ENCODE measurements at places on chromosomes 5 and 9.

DNA sequence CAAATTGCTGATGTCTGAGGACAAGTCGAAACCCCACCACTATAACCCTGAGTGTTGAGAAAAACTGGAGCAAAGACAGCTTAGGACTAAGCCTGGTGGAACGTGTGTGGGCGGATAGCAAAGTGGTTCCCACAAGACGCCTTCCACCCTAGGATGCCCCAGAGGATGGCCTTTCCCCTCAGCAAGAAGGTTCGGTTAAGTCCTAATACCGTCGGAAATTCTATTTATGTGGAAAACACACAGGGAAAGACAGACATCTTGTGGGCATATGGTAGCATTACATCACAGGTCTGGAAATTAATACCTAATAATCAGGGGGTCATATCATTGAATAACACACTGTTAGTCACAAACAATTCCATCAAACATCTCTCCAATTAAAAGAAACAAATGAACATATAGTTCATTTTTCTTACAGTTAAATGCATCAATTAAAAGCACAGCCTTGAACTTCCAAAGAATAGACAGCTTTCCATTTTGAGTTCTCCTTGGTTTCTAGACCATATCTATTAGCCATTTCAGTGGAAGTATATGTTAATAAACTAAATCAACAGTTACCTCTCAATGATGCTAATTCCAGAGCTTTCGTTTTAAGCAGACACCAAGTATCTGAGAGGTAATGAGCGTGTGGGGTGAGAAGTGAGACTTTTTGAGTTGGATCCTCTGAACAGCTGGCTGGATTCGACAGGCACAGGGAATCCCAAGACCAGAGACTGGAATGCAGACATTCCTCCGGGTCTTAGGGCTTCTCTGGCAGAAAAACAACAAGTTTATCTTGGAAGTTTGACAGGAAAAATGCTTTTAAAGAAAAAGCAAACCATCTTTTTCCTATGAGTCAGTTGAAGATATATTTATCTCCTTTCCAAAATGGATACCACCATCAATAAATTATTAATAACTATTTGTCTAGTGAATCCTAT, 2.9 kb upstream of the ICE1 start:
- DNase-seq = peak; percentile 5

DNA sequence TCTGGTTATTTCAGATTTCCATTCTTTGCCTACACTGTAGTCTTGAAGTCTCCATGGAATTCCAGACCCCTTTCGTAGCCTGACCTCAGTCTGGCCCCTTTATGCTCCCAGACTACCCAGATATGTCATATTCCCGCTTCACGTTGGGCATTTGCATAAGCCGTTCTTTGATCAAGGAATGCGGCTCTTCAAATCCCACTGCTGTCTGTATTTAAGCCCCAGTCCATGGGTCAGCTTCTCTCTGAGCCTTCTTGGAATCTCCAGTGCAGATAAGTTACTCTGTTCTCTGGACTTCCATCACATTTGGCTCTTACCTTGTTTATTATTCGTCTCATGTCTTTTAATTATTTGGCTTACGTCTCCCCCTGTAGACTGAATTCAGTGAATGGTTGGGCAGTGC, 97.4 kb downstream of the PARP8 start:
- no peak for DNase-seq

GRCh38 chr5:58983526-58984452, 400.9 kb downstream of the RAB3C start:
- DNase-seq = no peak

DNA sequence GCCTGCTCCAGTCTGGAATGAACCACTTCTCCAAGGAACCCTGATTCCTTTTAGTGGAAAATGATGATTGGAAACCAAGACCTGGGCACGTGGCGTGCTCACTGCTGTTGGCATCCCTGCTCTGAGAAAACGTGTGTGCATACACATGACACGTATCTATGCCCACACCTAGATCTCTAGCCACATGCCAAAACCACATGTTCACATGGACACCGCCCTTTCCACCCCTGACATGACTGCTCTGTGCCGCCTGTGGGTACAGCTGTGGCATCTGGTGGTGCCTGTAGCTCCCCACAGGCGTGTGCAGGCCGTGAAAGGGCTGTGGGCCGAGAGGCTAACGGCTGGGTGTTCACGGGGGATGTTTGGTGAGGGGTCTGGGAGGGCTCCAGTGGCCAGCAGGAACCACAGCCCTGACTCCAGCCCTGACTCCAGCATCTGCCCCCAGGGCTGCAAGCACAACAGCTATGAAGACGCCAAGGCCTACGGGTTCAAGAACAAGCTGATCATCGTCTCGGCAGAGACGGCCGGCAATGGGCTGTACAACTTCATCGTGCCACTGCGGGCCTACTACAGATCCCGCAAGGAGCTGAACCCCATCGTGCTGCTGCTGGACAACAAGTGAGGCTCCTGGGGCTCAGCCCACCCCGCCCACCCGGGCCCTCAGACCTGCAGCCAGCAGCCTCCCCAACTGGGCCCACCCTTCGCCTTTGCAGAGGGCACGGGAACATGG, 75.1 kb downstream of the KCNT1 start:
- DNase-seq = no peak

- no peak for DNase-seq
Measured at GRCh38 chr9:68619636-68620035, 79.0 kb upstream of the TMEM252 start.

DNA sequence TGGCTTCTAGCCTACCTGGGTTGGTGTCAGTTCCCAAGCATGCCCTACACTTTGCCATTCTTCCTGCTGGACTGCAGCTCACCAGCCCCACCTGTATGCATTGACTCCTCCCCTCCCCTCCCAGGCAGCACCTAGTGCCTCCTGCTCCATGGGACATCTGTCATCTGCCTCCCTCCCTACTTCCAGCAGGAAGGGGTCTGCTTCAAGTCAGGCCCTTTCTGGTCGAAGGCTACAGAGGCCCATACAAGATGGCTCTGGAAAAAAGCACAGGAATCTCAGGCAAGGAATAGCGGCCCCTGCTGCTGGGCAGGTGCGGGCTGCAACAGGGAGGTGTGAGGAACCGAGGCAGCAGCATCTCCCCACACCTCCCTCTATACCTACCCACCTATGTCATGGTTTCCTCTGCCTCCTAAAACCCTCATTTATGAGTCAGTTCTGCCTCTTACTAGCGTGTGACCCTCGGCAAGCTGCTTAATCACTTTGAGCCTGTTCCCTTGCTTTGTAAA, 19.7 kb downstream of the WWC1 start:
- DNase-seq = no peak

DNA sequence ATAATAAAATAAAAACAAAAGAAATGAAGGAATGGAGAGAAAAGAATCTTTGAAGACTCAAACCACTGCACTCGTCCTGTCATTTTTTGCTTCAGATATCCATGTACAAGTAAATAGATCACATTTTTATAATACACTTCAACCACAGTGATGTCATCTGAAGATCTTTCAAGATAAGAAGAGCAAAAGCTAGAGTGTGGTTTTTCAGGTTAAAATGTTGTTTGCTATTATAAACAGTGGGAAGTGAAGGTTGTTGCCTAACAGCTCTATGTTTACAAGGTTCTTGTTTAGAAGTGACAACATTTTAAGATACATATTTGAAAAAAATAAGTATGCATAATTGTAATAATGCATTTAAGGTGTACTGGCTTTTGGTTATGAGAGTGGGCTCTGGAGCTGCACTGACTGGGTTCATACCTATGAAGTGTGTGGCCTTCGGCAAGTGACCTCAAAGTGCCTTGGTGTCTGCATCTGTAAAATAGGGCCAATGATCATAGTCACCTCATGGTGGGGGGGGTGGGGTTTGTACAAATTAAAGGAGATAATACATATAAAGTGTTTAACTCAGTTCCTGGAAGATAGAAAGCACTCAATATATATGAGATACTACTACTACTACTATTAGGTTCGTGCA, 45.5 kb upstream of the IL7R start:
- peak; percentile 91 for DNase-seq

- DNase-seq = no peak
Measured at GRCh38 chr5:81969226-81969625, 2.6 kb upstream of the ATG10 start.

- DNase-seq = no peak
Measured at GRCh38 chr9:124863371-124863871, 1.5 kb downstream of the ARPC5L start.

- no peak for DNase-seq
Measured at GRCh38 chr9:69222970-69223369, 48.9 kb downstream of the TJP2 start.

DNA sequence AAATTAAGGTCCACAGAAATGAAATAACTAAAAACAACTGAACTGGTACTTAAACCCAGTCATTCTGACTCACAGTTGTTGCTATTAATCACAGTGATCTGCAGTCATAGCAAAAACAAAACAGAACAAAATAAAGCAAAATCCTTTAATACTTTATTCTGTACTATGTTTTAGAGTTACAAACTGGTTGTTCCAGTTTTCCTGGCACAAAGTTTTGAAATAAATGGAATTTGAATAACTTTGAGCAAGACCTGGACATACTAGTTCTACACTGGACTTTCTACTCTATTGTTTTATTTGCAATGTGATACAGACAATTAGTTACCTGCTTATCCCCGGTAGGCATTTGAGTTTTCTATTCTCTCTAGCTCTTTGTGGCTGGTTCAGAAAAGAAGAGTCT, 147.9 kb downstream of the DMRT2 start:
- no peak for DNase-seq

DNA sequence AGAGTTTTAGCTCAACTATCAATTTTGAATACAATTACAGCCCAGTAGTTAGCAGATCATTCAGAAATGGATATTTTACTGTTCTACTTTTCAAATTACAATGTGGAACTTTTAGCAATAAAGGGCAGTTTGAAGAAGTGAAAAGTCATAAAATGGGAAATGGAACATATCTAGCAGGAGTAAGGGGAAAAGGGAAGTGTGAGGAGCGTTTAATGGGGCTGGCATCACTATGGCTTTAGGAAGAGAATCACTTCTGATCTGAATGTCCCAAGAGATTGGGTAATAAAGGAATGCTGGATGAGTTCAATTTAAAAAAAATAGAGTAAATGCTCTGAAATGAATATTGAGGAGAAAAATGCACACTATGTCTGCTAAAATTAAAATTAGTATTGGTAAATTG, 77.4 kb downstream of the ATPSCKMT start:
- DNase-seq = no peak

DNA sequence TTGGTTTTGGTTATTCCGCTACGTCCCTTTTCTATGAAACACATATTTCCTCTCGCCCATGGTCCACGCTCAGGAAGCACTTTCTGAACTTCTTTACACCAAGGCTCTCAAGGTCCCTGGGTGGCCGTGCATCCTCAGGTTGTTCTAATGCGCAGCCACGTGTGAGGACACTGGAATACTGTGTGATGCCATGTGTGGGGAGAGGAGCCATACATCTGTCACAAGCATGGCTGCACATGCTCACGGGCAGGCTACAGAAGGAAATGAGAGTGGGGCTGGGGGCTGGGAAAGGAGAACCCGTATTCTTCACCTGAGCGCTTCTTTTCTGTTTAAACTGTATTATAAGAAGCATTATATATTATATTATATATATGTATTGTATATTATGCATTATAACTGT, 36.7 kb downstream of the PRRT1B start:
- DNase-seq = no peak

DNA sequence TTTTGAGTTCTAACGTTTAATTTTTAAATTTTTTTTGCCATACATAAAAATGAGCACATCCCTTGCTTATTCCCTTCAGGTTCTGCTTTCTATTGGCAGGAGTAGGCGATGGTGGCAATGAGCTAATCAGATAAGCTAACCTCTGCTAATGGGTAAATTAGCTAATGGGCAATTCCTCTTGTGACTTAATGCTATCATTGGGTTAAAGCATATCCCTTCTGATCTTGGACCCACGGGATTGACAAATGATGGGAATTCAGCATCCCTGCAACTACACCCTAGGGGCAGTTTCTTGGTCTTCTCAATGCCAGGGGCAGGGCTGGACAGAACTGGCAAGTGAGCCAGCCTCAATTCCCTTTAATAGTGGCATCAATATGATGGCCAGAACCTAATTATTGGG, 70.2 kb upstream of the IL12B start:
- DNase-seq = no peak

Measured in activated CD4-positive, alpha-beta T cell treated with anti-CD3 and anti-CD28 coated beads, Interleukin-2, amount 50 U/mL, for 16 hours (primary cell).